ENCODE measurements at places on chromosomes 11 and 22.

DNA sequence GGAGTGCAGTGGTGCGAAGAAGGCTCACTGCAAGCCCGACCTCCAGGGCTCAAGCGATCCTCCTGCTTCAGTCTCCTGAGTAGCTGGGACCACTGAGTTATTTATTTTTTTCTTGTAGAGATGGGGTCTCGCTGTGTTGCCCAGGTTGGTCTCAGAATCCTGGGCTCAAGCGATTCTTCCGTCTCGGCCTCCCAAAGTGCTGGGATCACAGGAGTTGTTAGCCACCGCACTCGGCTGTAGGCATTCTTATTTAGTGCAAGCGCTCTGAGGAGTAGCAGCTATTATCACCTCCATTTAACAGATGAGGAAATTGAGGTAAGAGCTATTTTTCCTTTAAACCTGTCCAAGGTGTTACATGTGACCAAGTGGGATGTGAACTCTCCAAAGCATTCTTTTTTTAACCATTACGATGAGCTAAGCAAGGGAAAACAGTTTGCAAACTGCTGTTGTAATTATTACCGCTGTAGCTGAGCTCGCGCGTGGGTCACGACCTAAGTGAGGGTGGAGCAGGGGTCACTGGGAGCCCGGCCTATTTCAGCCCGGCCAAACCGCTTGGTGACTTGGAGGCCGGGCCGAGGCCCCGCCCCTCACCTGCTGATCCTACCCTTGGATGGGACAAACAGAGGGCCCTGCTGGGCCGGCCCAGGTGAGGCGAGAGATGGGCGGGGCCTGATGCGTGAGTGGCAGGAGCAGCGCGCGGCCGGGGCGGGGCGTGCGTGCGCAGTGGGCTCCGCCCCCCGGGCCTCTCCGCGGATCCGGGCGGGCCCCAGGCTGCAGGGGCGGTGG, 449 bp upstream of the KREMEN1 start:
- DNase-seq, result no peak

DNA sequence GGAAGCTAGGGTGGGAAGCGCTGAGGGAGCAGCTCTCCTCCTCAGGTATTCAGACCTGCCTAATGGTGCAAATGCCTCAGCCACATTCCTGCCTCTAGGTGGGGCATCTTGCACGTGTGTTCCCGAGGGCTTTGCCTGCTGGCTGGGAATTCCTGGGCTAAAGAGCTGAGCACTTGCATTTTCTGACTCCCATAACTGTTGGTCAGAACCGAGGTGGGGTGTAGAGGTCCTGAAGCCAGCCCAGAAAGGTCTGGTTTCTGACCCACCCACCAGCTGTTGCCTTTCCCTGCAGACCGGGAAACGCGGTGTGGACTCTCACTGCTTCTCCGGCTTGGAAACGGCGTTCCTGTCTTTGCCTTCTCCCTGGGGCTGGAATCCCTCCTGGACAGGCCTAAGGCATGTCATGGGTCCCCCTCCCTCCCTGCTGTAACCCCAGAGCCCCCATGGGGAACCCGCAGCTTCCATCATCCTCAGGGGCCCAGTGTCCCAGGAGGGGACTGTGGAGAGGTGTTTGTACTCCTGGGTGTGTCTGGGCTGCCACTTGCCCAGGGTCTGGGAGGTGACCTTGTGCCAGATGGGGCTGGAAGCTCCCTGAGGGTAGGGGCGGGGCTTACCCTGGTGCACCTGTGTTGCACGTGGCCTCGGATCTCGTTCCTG, 24.0 kb upstream of the SMIM38 start:
- peak; percentile 22 for DNase-seq

DNA sequence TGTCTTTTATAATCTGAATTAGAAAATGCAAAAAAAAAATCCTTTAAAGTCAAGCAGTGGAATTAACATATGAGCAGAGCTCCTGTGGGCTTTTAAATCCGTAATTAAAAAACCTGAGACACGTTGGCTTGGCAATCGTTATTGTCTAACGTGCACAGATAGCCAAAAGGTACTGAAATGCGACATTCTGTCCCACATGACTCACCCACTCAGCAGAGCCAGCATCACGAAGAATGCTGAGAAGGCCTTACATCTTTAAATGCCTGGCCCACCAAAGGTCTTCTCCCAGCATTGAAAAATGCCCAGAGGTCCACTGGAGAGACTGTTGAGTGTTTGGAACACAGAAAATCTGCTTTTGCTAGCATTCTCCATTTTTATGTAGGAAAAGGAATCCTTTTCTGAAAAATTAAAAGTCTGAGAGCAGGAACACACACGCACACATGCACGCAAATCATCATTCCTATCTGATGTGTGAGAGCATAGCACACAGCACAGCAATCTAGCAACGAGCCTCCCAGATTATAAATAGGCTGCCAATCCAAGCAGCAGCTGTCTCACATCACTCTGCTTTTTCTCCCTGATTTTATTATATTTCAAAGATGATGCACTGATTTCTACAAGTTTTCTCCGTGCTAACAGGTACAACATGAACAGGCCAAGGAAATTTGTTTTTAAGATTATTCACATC, 94.5 kb downstream of the PHF21A start:
- no peak for DNase-seq

DNA sequence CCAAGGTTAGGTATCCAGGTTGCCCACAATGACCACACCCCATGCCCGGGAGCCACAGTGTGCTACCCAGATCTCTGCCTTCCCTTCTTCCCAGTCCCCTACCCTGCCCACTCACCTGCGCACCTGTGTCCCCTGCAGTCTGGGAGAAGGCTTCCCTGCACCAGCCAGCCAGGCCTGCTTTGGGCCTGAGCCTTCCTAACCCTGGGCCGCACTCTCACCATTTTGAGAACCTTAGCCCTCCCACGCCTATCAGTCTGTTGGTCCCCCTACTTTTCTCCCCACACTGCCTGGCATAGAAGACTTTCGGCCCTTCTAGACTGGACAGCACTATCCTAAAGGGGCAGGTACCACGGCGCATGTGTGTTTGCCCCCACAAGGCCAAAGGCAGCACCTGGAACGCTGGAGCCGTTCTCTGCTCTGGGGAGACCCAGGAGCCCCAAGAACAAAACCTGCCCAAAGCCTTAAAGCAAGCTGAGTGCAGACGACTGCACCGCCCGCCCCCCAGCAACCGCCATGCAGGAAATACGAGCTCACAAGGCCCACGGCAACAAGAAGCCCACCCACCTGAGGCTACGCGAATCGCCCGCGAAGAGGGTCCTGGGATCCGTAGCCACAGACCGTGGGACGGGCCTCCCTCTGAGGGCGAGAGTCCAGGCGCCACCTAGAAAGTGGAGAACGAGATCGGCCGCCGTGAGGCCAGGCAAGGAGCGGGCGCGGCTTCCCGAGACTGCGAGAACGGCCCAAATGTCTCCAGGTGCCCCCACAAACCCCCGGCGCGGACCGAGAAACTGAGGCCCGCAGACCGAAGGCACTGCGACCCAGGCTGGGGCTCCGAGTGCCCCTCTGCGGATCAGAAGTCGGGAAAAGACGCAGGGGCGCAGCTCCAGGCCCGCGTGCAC, 546 bp downstream of the GNB1L start:
- DNase-seq, result no peak

- DNase-seq, result no peak
These were observed 2.7 kb downstream of the B4GALNT4 start for GRCh38 chr11:371716-372590.

DNA sequence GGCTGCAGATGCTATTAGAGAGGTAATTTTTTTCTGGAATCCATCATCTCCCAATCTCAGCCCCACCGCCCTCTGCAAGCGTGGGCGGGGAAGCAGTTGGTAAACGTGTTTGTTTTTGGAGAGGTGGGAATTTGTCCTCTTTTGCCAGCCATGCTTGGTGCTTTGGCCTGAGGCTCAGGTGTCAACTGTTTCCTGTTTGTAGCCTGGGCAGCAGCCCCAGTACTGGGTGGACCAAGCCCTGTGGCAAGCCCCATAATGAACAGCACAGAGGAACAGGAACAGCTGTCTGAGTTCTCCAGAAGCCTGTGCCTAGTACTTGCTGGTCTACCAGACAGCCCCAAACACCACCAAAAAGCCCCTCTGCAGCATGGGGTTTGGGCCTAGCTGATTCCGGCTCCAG, 39.6 kb downstream of the POU2F3 start:
- DNase-seq, result no peak

DNA sequence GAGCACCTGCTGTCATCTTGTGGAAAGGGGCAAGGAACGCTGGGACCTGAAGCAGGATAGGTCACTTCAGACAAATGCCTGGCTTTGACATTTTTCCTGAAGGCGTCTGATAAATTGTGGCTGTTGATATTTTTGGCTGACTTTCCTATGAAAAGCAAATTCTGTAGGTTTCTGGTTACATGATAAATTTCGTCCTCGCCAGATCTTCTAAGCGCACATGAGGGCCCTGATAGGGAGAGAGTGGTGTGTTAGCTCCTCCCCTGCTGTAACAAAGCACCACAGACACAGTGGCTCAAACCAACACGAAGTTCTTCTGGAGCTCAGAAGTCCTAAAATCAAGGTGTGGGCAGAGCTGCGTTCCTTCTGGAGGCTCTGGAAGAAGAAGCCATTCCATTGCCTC, 19.6 kb downstream of the APOL4 start:
- DNase-seq, result no peak

GRCh38 chr22:20988573-20989322, 6.7 kb downstream of the LZTR1 start:
- DNase-seq, result no peak

DNA sequence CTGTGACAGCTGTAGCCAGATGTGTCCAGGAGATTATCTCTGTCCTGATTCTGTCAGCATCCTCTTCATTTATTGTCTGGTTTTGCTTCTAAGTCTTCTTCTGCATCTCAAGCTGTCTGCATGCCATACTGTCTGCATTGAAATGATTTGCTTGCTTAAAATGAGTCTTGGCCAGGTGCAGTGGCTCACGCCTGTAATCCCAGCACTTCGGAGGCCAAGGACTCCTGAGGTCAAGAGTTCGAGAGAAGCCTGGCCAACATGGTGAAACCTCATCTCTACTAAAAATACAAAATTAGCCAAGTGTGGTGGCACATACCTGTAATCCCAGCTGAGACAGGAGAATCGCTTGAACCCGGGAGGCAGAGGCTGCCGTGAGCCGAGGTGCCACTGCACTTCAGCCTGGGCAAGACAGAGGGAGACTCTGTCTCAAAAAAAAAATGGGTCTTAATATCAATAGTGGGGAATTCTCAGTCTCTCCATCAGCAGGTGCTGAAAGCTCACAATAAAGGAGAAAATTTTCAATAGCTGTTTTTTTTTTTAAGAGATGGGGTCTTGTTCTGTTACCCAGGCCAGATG, 39.2 kb upstream of the AMPD3 start:
- no peak for DNase-seq

GRCh38 chr11:32713496-32713895, 81.0 kb downstream of the CCDC73 start:
- DNase-seq, result no peak

GRCh38 chr22:40232624-40233023, 54.9 kb downstream of the TNRC6B start:
- DNase-seq, result no peak

GRCh38 chr11:31780078-31780477, 31.0 kb downstream of the PAX6 start:
- no peak for DNase-seq

DNA sequence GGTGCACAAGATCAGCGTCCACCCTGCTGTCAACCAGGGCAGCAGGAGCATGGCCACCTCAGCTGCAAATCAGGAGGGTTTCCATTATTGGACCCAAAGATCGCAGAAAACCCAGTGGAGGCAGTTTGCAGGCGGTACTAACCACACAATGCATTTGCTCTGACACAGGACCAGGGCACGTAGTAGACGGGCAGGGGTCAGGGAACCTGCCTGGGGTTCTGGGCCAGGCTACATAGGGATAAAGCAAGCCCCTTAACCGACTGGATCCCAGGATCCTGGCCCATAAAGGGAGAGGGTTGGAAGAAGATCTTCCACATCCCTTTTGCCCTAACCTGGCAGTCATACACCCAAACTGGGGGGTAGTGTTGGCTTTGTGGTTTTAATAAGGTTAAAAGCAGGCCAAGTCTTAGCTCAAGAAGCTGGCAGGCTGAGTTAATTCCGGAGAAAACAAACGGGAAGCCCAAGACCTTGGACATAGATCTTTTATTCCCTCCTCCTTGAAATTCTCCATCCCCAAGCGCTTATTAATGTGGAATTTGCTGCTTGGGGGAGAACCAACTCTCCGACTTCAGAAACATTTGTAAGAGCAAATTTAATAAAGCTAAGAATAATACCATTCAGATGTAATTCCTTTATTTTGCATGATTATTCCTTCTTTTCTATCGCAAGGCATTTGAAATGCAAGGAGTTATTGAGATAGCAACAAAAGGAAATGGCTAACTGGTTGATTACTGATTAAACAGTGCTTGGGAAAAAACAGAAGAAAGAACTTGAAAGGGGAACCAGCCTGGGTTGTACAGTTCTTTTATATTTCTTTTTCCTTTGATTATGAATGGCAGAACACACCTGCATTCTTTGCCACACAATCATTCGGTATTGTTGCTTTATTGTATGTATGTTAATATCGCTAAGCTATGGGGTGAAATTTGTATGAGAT, 6.3 kb upstream of the ARHGAP8 start:
- DNase-seq, result no peak

- no peak for DNase-seq
These were observed 186.1 kb downstream of the SOX6 start for GRCh38 chr11:16169956-16170847.

- DNase-seq, result no peak
These were observed 789 bp downstream of the SPECC1L start for GRCh38 chr22:24271386-24271854.

GRCh38 chr11:86749821-86750401, 50.4 kb upstream of the PRSS23 start:
- no peak for DNase-seq

GRCh38 chr11:110125632-110126031, 32.4 kb downstream of the ZC3H12C start:
- DNase-seq, result no peak

- no peak for DNase-seq
These were observed 153.6 kb downstream of the SNX19 start for GRCh38 chr11:130762638-130763037.

- DNase-seq, result no peak
These were observed 389.6 kb upstream of the ARHGAP42 start for GRCh38 chr11:100297516-100297915.

GRCh38 chr22:30566125-30566524, 8.3 kb downstream of the GAL3ST1 start:
- no peak for DNase-seq

- DNase-seq, result no peak
These were observed 673.8 kb downstream of the NELL1 start for GRCh38 chr11:21343204-21343603.

DNA sequence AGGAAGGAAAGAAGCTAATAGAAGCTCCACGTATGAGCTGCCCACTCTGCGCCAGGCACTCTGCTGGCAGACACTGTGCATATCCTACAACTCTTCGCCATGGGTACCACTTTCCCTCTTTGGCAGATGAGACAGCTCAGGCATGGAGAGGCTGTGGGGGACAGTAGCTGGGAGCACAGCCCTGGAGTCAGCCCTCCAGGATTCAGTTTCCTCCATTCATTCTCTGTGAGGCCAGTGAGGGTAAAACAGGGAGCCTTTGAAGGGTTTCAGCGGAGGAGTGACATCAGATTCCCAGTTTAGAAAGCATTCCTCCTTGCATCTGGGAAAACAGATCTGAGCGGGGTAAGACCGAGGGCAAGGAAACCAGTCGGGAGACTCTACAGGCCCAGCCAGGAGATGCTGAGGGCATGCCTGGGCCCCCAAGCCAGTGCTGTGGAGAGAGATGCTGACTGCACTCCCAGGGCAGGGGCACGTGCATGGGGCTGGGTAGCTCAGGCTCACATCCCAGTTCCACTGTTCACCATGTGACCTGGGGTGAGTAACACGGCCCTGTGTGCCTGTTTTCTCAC, 58.3 kb upstream of the EMID1 start:
- DNase-seq, result no peak
